GM20000 (cell line): ENCODE measurements at places on chromosomes 6 and 20.

DNA sequence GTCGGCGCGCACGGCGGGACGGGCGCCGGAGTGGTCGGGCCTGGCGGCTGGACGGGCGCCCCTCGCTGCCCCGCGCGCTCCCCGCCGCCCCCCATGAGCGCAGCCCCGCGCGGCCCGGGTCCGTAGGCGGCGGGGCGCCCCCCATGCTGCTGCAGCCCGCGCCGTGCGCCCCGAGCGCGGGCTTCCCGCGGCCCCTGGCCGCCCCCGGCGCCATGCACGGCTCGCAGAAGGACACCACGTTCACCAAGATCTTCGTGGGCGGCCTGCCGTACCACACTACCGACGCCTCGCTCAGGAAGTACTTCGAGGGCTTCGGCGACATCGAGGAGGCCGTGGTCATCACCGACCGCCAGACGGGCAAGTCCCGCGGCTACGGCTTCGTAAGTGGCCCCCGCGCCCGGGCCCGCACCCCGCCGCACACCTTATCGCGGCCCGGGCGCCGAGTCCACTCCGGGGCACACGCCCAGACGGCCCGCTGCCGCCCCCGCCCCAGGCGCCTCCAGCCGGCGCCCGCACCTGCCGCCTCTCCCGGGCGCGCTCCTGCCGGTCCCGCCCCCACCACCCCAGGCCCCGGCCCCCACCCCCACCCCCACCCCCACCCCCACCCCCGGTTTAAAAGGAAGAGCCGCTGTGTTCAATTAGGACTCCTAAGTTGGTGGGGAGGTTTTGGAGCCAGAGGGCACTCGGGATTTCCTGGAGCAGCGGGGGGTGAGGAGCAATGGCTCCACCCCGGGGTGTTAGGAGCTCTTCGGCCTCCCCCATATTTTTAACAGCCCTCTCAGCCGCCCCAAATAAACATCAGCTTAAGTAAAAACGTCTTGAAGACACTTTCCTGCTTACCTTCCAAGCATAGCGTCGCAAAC is 474 bp downstream of the RBM38 start:
- peak; percentile 57 for DNase-seq

DNA sequence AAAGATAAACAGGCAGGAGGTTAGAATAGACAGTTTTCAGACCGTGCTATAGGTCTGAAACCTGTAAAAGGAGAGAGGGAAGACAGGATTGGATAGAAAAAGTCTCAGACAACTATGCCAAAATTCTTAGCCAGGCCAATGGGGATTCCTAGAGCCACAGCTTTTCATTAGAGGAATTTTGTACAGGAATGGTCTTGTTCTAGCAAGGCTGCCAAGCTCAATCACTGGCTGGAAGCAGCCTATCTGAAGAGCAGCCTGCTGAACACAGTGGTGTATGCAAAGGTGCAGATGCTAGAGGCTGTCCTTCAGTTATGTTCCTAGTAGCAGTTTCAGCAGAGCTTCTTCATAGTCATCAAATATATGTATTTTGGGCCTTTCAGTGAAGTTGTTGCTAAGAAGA is 313.1 kb downstream of the GRIK2 start:
- DNase-seq, result no peak

GRCh38 chr6:135329851-135330803 is 149.0 kb downstream of the MYB start:
- DNase-seq, result peak; percentile 29

DNA sequence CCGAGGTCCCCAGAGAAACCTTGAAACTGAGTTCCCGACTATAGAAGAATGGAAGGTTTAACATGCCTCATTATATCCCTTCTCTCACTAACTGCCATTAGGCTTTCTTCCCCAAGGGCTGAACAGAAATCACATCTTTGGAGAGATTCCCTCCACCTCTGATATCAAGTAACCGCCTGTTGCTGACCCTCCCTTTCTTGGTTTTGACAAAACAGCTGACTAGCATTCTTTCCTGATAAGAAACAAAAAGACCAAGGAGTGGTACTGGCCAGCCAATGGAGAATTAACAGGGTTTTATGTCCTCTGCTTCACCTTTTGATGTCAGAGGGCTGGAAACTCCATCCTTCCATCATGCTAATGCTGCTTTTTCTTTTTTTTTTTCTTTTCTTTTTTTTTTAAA is 176.6 kb upstream of the ADGRB3 start:
- DNase-seq, result no peak

- no peak for DNase-seq
Observed at GRCh38 chr20:10540636-10541493, 105.8 kb downstream of the SLX4IP start.

- no peak for DNase-seq
Observed at GRCh38 chr20:10798811-10799210, 125.0 kb upstream of the JAG1 start.

DNA sequence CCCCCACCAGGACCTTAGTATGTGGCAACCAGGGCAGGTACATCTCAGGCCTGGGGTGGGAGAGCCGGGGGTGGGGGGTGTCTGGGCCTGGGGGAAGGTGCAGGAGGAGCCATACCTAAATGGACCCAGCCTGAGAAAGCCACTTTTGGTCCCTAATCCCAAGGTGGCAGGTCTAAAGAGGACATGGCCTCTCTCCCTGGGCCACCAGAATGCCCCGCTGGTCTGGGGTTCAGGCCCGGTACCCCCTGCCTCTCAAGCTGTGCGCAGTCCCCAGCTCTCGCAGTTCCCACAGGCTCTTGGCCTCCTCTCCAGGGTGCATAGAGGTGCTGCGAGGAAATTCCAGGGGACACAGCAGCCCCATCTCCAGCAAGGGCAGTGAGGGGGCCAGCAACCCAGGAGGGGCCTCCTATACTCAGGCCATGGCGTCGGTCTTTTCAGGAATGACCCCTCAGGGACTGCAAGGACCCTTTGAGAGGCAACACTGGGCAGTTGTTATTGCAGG is 1.1 kb upstream of the AVP start:
- no peak for DNase-seq

- no peak for DNase-seq
Observed at GRCh38 chr6:38033442-38033982, 214.0 kb downstream of the ZFAND3 start.

DNA sequence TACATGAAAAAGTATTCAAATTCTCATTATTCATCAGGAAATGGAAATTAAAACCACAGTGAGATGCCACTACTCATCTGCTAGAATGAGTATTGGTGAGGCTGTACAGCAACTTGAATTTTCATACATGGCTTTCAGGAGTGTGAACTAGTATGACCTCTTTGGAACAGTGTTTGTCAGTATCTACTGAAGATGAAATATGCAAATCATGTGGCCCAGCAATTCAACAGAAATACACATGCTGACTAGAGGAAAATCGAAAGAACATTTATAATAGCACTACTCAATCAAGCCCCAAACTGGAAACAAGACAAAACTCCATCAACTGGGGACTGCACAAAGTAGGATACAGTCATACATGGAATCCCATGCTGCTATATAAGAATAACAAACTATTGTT is 102.2 kb downstream of the DCDC2 start:
- no peak for DNase-seq

- no peak for DNase-seq
Observed at GRCh38 chr6:128307671-128308070, 212.7 kb downstream of the PTPRK start.

GRCh38 chr6:39911513-39912125 is 22.6 kb downstream of the MOCS1 start:
- DNase-seq, result no peak

GRCh38 chr6:116667623-116668022 is 943 bp downstream of the ZUP1 start:
- no peak for DNase-seq

GRCh38 chr6:26576929-26577719 is 19.6 kb upstream of the ABT1 start:
- DNase-seq, result no peak

DNA sequence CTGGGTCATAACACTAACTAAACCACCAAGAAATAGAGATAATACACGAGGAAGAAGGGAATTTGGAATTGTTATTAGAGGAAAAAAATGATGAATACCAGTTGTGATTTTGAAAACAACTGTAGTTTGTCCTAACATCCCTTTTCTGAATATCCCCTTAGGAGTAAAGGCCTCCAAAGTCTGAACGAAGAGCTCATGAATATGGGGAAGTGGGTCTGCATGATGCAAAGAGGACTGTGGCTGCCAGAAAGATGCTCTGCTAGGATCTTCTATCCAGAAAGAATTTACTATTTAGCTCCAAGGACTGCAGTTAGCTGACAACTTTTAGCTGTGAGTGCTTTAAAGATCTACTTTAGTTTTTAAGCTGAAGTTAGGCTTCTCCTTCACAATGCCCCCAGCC is 308.8 kb upstream of the HS3ST5 start:
- no peak for DNase-seq

- DNase-seq, result no peak
Observed at GRCh38 chr6:111589366-111589765, 16.3 kb downstream of the TRAF3IP2 start.

GRCh38 chr6:101303495-101303894 is 90.0 kb upstream of the GRIK2 start:
- DNase-seq, result no peak

DNA sequence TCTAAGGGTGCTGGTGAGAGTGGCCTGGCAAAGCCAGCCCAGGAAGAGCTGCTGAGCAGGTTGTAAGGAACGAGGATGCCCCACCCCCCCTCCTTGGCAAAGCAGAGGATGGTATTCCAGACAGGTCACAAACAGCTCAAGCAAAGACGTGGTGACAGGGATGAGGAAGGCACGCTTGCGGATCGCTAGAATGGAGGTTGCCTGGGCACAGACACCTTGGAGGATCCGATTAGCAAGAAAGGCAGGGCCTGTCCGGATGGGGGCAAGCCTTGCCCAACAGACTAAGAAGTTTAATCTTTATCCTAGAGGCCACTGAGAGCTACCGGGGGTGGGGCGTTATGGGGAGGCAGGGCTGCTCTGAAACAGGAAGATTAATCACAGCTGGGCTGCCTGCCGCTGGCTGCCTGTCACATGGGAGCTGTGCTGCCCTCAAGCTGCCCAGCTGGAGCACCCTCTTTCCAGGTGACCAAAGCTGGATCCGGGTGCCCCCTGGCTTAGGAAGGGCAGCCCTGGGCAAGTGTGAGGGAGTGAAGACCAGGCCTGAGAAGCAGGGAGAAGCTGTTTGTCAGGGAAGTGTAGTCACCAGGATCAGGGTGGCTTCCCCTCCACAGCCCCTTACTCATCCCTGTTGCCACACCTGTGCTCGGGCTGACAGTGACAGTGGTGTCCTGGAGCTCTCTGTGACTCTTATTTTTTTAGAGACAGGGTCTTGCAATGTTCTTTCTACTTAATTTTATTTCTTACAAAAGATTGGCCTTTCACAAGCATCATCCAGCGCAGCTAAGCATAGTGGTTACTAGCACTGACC is 9.1 kb upstream of the MAPK13 start:
- DNase-seq, result peak; percentile 41

DNA sequence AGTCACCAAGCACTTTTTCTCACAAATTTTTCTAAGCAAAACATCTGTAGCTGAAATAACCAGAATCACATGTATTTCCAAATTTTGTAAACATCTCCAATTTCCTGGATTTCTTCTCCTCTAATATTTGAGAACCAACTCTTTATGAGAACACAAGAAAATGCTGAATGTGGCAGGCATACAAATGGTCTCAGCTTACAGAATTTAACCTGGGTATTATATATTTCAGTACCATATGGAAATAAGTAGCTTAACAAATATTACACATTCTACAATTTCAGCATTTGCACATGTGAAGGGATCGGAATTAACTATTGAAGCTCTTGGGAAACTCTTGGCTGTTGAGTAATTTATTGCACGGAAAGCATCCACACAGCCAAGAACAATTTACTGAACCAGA is 92.5 kb downstream of the TBXT start:
- no peak for DNase-seq

DNA sequence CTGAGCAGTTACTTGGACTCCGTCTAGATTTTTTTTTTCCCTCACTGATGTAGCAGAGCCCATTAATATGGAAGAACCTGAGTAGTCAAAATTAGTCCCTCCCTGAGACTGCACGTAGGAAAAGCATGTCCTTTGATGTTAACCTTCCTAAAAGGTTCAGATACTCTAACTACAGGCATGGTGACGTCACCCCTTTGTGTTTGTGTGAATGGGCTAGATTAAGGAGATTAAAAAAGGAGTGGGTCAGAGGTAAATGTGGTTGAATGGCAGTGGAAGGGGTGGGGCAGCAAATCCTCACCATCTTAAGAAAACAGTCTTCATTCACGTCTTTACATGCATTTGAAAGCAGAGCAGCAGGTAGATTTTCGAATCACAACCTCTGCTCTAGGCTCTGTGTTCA is 521.1 kb downstream of the TFAP2B start:
- DNase-seq, result no peak

GRCh38 chr6:148464319-148465010 is 121.8 kb downstream of the SASH1 start:
- DNase-seq, result peak; percentile 67

- peak; percentile 65 for DNase-seq
Observed at GRCh38 chr6:42339991-42340401, 111.7 kb downstream of the TRERF1 start.

- no peak for DNase-seq
Observed at GRCh38 chr6:20393297-20393696, 8.4 kb upstream of the E2F3 start.

DNA sequence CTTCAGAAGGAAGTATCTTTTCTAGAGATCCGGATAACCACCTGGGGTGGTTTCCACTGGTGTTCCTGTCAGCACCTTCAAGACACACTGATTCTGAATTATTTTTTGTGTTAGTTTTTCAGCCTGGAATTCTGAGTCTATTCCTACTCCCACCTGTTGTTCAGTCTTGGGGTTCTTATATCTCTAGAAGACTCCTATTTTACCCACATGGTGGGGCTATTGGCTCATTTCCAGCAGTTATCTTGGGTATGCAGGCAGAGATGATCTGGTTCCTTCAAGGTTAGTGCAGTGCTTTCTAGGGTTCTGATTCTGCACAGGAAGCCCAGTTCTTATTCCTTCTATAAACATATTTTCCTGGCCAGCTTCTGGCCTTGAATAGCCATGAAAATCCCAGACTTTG is 175.6 kb upstream of the PDE7B start:
- peak; percentile 33 for DNase-seq

DNA sequence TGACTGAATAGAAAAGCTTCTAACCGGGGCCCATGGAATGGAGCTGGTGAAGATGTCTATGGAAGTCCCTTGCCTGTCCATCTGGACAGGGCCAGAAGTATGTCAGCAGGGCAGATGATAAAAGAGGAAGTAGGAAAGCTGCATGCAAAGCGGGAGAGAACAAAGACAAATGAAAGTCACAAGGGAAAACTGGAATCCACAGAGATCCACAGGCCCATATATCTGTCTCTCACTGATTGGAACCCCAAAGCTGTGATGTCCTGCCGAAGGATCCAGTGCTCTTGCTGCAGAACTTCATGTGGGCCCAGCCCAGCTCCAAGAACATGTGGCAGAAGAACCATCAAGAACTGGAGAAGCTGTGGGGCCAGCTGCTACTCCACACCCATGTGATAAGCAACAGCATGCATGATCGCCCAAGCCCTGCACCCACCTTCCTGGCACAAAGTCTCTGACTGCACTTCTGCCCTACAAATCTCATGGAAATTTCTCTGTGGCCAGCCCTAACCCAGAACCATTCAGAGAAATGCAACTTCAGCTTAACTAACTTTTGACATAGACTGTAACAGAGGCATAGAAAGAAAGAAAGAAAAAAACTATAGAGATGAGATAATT is 716.0 kb downstream of the KIF16B start:
- DNase-seq, result no peak

GRCh38 chr6:159033160-159034049 is 11.4 kb downstream of the TAGAP start:
- no peak for DNase-seq
